ENCODE measurements at places on chromosomes 6 and 20.

GRCh38 chr20:46681032-46681854, 8.0 kb downstream of the TP53RK start:
- DNase-seq: peak; percentile 52

DNA sequence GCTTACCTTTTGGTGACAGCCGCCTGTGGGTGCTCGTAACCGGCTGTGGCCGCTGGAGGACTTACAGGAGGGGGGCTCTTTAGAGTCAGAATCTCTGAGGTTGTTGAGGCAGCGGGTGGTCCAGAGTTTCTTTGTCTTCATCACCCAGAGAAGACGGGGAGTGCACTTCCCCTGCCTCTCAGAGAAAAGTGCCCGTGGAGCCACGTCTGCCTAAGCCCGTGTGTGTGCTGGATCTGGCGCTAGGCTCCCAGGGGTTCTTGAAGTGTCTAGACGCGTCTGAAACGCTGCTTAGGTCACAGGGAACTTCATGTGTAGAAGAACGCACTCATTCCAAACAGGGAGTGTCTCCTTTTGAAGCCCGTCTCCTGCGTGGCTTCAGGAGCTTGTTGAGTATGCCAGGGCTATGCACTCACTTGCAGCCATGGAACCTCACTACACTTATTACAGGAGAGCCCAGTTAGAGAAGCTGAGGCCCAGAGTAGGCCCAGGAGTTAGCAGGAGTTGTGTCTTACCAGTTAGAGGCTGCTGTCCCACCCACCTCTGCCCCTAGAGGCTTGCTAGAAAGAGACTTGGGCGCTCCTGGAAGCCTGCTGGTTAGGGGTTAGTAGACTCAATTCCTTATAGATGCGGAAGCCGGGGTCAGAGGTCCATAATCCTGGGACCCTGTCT, 1.3 kb downstream of the LSM14B start:
- DNase-seq: no peak

DNA sequence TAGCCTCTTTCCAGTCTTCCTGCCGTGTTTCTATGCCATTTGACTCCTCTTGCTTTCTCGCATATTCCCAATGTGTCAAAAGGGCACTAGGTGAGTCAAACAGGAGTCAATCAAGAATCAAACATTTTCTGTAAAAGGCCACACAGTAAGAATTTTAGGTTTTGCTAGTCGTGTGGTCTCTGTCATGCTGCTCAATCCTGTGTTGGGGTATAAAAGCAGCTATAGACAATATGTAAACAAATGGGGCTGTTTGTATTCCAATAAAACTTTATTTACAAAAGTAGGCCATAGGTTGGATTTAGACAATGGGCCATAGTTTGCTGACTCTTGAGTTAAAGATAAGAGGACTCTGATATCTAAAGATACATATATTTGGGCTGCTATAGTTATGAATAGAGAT, 235.4 kb upstream of the BTBD3 start:
- no peak for DNase-seq

GRCh38 chr6:46530896-46531295, 39.6 kb upstream of the RCAN2 start:
- DNase-seq: no peak

GRCh38 chr6:74976701-74977100, 229.2 kb downstream of the COL12A1 start:
- no peak for DNase-seq

DNA sequence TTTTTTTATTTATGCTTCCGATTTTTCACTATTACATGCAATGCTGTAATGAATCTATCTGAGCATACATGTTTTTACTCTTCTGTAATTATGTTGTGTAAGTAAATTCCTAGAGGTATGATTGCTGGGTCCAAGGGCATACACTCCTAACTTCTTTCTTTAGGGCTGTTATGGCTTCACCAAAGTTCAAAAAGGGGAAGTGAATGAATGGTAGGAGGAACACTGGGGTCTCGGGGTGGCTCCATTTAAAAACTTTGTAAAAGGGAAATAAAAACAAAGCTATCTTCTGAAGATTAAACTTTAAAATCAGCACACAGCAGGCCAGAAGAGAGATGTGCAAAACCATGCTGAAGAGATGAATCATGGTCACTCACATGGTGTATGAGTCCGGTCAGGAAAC, 289.1 kb upstream of the SUPT3H start:
- no peak for DNase-seq

DNA sequence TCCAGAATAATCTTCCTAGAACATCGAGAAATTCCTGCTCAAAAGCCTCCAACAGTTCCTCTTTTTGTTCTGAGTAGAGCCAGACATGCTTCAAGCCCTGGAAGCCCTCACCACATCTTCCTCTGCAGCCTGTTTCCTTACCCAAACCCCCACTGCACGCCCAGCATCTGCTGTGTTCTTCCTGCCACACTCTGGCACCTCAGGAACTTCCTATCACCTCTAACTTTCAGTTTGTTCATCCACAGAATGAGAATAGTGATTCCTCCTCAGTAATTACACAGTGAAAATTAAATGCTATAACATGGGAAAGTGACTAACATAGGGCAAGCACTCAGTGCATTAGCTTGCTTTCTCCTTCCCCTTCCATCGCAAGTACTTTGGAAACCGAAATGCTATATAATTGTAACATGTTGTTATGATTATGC, 26.3 kb downstream of the C6orf89 start:
- peak; percentile 26 for DNase-seq

GRCh38 chr6:108764580-108764950, 83.7 kb upstream of the ARMC2 start:
- DNase-seq: no peak

- no peak for DNase-seq
These were observed 108.2 kb downstream of the UST start for GRCh38 chr6:148854992-148855391.

DNA sequence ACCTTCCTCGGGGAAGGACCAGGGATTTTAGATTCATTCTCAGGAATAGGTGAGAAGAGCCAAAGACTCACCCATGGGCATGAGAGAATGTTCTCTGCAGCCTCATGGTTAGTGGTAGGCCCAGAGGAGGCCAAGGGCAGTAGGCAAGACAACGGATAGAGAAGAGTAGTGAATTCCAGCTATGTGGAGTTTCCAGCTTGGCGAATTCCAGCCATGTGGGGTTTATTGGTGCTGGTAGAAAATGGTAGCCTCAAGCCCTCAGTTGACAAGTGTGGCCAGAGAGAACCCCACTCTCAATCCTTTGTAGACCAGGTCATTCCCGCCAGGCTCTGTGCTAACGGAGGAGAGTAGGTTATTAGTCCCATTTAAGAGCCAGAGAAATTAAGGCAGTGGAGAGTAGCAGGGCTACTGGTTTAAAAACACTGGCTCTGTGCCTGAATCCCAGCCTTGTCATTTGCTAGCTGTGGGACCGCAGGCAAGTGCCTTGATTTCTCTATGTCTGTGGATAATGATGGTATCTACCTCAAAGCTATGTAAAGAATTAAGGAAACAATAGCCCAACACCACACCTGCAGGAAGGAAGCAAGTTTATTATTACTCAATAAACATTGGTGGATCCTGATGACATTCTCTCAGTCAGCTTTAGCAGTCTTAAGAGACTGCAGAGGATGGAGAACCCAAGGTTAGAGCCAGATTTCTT, 2.0 kb upstream of the SLC9A8 start:
- DNase-seq: no peak

Measured in stimulated activated CD4-positive, alpha-beta T cell treated with anti-CD3 and anti-CD28 coated beads, Interleukin-12 subunit alpha, Interleukin-12 subunit beta, amount 100 ng/mL, for 48 hours (primary cell).